NCI-H146 (cell line): ENCODE measurements at places on chromosomes 5 and 9.
A peak's percentile ranks its signal among the peaks of the same experiment; 100 is the strongest.

GRCh38 chr5:57215629-57216195 is 41.9 kb downstream of the GPBP1 start:
- no peak for DNase-seq

DNA sequence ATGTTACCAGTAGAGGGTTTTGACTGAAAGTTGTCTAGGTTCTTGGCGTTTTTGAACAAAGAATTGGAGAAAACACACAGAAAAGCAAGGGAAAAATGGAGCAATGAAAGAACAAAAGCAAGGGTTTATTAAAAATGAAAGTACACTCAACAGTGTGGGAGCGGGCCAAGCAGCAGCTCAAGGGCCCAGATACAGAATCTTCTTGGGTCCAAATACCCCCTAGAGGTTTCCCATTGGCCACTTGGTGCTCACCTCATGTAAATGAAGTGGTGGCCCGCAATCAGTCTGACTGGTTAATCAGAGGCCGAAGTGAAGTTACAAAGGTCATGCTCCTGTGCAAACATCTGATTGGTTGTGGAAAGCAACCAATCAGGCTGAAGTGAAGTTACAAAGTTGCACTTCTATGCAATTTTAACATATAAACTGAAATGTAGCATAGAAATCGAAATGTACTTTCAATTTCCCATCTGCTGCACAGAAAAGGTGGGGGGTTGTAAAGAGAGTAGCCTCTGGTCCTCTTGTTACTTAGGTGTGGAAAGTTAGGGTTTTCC is 1.9 kb upstream of the GM2A start:
- DNase-seq: no peak

DNA sequence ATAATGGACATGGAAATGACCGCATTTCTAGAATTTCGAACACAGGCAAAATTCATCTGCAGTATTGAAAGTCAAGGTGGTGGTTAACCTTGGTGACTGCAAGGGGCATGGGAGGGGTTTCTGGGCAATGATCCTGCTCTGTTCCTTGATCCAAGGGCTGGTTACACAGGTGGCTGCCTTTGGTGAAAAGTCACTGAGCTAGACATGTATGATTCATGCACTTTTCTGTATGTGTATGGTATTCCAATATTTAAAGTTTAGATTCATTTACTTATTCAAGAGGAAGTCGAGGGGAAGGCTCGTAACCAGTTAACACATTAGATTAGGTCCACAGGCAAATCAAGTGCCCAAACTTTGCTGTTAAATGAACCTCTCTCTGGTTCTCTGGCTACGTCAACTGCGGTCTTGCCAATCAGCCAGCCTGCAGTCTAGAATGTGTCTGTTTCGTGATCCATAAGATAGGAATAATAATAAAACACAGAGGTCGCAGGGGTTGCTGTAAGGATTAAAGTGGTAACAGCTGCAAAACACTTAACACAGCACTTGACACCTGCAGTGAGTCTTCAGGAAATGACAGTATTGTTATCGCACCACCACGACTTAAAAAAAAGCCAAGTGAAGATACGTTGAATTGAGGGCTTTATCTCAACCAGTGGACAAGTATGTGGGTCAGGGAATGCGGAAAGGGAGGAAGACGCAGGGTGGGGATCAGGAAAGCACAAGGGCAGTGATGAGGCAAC is 92.5 kb downstream of the TLE1 start:
- no peak for DNase-seq

- no peak for DNase-seq
Observed at GRCh38 chr5:96008987-96009647, 47.5 kb upstream of the ELL2 start.

GRCh38 chr5:126339215-126339805 is 83.9 kb upstream of the GRAMD2B start:
- DNase-seq: peak; percentile 45

DNA sequence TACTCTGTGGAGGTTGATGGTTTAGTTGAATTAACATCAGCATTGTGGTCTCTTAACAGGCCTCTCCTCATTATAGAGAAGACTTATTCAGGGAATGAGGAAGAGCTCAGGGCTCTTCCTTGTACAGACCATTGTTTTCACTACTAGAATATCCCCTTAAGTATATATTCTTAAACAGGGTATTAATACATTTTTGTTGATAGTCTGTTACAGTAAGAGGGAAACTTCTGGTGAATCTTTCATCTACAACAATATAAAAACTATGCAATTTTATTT is 330.7 kb downstream of the ADGRV1 start:
- no peak for DNase-seq

DNA sequence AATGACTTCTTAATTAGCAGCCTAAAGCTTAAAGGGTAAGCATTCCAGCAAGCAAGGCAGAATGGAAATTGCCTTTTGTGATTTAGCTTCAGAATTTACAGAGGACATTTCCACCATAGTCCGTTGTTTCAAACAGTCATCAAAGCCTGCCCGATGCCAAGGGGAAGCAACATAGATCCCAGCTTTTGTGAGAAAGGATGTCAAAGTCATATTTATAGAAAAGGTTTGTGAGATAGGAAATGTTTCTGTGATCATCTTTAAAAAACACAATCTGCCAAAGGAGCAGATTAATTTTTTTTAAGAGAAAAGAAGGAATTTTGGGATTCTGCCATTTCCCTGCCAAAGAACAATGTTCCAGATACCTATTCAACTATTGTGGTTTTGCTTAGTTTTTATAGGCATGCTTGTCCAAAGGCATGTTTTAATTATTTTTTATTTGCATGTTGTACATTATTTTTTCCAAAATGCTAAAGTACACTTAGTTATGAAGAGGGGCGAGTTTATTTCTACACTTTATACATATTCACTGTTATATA is 346.9 kb downstream of the ZNF608 start:
- no peak for DNase-seq

DNA sequence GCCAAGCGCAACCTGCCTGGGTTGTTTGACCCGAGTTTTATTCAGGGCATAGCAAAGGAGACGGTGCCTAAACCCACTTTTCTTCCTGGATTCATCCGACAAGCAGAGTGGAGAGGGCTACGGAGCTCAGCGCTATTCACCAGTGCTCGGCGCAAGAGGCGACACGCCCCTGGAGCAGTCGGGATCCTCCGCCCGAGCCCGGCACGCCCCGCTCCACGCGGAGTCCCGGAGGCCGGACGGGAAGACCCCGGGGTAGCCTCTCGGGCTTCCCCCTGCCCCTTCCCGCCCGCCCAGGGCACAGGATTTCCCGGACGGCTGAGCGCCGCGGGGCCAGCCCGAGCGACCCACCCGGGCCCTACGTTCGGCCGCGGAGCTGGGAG is 427 bp downstream of the SERINC5 start:
- DNase-seq: peak; percentile 70

DNA sequence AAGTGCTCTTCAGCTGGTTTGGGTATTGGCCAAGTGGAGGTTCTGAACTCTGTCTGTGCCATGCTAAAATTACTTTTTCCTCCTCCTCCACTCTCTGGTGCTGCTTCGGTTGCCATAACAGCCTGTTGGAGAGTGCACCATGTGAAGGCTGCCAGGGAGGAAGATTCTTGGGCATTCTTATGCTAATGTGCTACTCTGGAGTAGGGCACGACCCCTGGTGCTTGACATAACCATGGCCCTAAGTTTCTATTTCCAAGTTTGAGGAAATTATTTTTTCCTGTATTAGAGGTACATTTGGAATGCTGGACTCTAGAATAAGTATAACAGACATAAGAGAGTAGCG is 111.6 kb downstream of the ARHGAP26 start:
- DNase-seq: no peak

DNA sequence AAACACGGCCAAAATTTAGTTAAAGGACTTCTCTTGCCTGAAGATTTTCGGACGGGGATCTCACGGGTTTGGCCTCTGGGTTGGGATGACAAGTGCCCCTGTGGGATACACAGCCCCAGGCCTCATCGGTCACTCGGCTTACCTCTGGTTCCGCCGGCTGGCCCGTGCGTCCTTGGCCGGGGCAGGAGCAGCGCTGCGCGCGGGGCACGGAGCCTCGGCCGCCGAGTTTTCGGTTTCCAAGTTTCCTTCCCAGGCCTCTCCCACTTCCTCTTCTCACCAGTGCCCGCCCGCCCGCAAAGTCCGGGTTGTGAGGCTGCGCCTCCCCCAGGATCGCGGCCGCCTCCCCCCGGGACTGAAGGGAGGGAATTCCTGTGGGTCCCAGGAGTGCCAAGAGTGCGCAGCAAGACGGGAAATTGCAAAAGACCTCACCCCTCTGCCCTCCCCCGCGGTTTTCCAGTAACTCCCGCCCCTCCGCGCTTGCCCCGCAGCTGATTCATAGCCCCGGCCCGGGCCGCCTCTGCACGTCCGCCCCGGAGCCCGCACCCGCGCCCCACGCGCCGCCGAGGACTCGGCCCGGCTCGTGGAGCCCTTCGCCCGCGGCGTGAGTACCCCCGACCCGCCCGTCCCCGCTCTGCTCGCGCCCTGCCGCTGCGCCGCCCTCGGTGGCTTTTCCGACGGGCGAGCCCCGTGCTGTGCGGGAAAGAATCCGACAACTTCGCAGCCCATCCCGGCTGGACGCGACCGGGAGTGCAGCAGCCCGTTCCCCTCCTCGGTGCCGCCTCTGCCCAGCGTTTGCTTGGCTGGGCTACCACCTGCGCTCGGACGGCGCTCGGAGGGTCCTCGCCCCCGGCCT is at the start of gene OSMR:
Gene OSMR, plus strand, starts transcription at position 487 of the 853 bp plus-strand sequence. CDS start 23,033 bp downstream, outside the sequence.
- DNase-seq: no peak

- no peak for DNase-seq
Observed at GRCh38 chr5:112189391-112189790, 229.7 kb downstream of the EPB41L4A start.

DNA sequence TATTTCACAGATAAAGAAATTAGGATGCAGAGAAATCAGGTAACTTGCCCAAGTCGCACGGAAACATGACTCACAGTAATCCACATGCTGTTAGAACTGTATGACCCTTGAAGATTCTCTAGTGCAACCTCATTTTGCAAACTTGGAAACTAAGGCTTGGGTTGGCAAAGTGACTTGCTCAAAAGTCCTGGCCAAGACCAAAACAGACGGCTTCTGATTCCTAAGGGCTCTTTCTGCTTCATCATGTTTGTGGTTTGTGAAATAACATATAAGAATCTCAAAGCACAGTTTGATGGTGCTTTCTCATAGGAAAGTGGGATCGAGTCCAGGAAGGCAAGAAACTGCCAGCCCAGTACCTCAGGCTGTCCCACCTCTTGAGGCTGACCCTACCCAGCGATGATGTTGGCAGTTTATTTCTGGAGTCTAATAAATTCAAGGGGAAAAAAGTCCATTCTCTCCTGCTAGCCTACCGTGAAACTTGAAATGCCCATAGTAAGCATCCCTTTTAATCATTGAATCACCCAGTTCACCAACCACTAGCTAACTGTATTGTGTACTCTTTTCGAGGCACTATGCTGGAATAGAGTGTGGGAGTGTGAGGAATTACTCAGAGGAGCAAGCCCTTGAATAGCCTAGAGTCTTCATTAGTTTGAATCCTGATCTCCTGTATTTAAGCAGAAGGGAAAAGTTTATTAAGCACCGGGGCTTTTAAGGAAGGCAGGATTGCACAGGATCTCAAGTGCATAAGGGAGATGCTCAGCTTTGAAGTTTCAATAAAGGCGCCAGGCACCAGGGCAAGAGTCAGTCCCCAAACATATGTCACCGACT is 14.1 kb downstream of the CAPSL start:
- DNase-seq: no peak

DNA sequence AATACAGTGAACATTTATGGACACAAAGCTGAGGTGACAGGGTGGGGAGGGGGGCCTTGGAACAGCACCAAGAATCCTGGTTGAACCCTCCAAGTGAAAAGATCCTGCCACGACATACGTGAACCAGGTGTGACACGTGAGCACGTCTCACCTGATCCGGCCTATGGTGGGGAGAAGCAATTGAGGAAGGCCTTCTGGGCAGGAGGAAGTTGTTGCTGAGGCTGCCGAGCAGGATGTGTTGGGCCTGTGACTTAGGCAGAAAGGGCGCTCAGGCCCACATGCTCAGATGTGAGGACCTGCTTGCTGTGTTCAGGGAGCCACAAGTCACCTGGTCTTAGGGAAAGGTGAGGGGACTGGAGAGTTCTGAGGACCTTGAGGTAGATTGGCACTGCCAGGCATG is 2.5 kb upstream of the MAPK9 start:
- DNase-seq: no peak

DNA sequence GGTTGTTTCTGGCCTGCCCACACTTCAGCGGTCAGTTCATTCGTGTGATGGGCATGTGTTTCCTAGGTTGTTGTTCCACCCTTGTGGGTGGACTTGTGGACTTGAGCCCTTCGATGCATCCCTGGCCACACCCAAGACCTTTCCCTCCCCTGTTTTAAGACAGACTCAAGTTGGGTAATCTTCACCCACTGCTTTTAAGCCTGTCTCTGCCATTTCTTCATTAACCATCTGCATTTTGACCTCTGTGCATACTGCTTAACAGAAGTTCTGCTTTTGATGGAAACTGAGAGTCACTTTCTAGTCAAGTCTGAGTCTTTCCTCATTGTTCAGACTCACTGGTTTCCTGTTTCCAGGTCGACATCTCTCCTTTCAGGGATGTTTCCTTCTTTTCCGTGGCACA is 233.7 kb downstream of the ARHGEF28 start:
- DNase-seq: no peak

DNA sequence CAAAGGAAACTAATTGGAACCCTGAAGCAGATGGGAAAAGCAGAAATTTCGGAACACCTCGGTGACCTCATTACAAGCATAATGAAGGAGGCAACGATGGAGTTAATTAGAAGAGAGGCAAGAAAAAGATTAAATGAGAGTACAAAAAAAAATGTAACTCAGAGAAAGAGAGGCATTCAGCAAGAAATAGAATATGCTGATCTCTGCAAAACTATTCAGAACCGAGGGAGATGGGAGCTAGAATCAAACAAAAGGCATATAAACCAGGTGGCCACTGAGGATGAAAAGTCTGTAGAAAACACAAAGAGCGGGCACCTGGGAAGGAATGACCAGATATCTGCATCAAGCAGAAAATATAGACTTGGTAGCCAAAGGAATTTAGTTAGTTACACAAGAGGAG is 118.9 kb downstream of the CETN3 start:
- DNase-seq: no peak

DNA sequence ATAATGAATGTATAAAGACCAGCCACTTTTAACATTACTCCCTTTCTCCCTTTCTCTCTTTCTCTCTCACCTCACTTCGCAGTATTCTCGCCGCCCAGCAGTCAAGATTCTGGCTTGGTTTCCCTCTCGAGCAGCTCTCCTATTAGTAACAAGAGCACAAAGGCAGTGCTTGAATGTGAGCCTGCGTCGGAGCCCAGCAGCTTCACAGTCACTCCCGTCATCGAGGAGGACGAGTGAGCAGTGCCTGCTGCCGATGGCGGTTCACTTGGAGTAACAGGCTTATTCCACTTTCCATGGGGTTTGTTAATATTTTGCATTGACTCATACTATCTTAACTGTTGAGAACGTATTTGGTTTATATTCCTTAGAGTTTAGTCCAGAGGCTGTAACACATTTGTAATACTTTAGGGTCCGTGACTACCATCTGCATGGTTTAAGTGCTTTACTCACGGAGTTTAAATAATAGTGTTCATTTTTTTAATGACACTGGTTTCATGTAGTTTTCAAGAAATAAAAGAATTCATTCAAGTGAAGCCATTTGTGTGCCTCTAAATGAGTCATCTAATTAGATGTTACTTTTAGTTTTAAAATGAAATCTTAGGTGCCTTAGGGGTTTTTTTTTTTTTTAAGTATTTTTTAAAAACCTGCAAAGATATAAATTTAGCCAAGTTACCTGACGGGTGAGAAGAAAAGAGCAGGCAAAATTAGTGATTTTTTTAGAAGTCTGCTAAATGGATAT is 8.4 kb upstream of the DMRT3 start:
- DNase-seq: no peak

- DNase-seq: no peak
Observed at GRCh38 chr5:17336054-17336453, 118.6 kb downstream of the BASP1 start.

- DNase-seq: no peak
Observed at GRCh38 chr5:86861512-86861911, 243.8 kb downstream of the COX7C start.

GRCh38 chr5:160970605-160971191 is 118.7 kb upstream of the ATP10B start:
- DNase-seq: no peak
